Hepatocyte (in vitro differentiated cells): ENCODE measurements at places on chromosomes 2 and 18. TPM values are rescaled to one million over a fixed set of nuclear protein-coding genes. Genes with fewer than 3 reads are reported as not detected.

- H3K27ac ChIP-seq, result no peak overlapping the region
- no peaks in the 10 kb centered on the region for H3K4me1 ChIP-seq
- H3K4me3 ChIP-seq, result no peak overlapping the region
- H3K36me3 ChIP-seq, result no peaks in the 10 kb centered on the region
- H3K27me3 ChIP-seq, result no peaks in the 10 kb centered on the region
Observed at GRCh38 chr18:44039826-44040225, 640.9 kb upstream of the SETBP1 start.

GRCh38 chr2:8004250-8004681 is 677.6 kb upstream of the ID2 start:
- no peaks in the 10 kb centered on the region for H3K27me3 ChIP-seq
- no peak overlapping the region for H3K4me3 ChIP-seq
- peak; percentile 88 for DNase-seq
- no peaks in the 10 kb centered on the region for H3K36me3 ChIP-seq
- peaks cover 6% of the 10 kb centered on the region for H3K4me1 ChIP-seq

DNA sequence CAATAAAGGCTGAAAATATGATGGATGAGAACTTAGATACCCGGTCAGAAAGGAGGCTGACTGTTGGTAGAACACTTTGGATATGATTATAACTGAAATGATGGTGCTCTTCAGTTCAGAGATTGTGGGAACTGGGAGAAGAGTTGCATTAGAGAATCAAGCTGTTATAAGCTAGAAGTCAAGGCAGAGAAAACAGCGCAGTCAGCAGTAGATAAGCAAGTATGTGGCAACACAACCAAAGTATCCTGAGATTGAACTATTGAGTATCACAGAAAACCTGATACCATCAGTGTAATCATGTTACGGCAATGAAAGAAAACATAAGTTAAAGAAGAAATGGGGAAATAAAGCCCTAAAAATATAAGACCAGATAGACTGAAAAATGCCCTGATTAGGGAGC is 633.9 kb upstream of the LRRTM1 start:
- no peak for DNase-seq
- H3K27ac ChIP-seq, result no peak overlapping the region
- no peak overlapping the region for H3K4me3 ChIP-seq
- no peaks in the 10 kb centered on the region for H3K27me3 ChIP-seq
- H3K4me1 ChIP-seq, result no peaks in the 10 kb centered on the region

GRCh38 chr2:207467716-207468347 is 61.9 kb upstream of the CREB1 start:
- peaks cover 6% of the 10 kb centered on the region for H3K4me1 ChIP-seq
- no peaks in the 10 kb centered on the region for H3K27me3 ChIP-seq
- H3K27ac ChIP-seq, result no peak overlapping the region
- no peak overlapping the region for H3K4me3 ChIP-seq
- no peaks in the 10 kb centered on the region for H3K36me3 ChIP-seq
- no peak for DNase-seq

DNA sequence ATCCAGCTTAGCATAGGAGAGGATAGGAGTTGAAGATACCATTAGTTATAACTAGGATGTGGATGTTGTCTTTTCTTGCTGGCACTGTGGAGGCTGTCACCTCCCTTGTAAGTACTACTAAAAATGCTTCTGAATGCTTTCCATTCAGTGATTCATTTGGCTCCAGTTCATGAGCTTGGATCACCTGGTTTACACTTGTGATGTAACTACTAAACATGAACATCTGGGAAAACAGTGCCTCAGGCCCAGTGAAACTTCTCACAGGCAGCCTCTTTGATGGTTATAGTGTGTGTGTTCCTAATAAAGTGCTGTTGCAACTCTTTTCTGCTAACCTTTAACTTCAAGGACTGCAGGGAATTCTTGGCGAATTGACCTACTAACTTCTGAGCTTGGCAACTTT is 13.0 kb upstream of the SLC9A2 start:
- H3K36me3 ChIP-seq, result no peaks in the 10 kb centered on the region
- no peak overlapping the region for H3K4me3 ChIP-seq
- no peaks in the 10 kb centered on the region for H3K27me3 ChIP-seq
- H3K4me1 ChIP-seq, result peaks cover 10% of the 10 kb centered on the region
- DNase-seq, result peak; percentile 44
- H3K27ac ChIP-seq, result no peak overlapping the region

GRCh38 chr2:191189112-191189635 is 38.4 kb upstream of the STAT4 start:
- no peaks in the 10 kb centered on the region for H3K36me3 ChIP-seq
- no peaks in the 10 kb centered on the region for H3K4me1 ChIP-seq
- no peak for DNase-seq

DNA sequence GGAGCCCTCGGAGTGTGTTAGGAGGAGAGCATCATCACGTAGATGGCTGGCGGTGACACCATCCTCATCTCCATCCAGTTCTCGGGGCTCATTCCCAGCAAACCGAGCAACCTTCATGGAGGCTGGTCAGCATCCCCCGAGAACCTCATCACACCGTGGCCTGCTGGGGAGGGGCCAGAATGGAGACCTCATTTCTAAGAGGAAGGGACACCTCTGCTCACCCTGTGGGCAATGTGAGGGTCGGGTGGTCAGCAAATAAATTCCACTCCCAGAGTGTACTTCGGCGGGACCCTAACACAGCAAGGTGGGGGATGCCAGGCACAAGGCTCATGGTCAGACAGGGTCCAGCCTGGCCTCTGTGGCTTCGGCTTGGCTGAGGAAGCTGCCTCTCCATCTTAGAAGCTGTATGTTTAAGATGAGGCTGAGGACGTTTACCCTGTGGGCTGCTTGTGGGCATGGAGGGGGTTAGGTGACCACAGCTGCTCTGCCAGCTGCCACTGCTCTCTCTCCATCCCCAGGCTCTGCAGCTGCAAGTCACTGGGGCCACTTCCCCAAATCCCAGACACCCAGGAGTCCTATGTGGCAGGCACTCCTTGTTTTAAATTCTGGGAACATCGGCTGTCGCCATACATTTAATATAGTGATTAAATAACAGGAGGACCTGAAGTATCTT is 56.5 kb upstream of the PXDN start:
- H3K36me3 ChIP-seq, result no peaks in the 10 kb centered on the region
- H3K27ac ChIP-seq, result no peak overlapping the region
- no peaks in the 10 kb centered on the region for H3K4me1 ChIP-seq
- no peak overlapping the region for H3K4me3 ChIP-seq
- DNase-seq, result no peak

INPP1 gene
- 11.1 and 13.0 TPM in 2 replicates for total RNA-seq

CD207 gene
- total RNA-seq, result not detected in 2 replicates
